ENCODE measurements at places on chromosomes 6 and 20.

DNA sequence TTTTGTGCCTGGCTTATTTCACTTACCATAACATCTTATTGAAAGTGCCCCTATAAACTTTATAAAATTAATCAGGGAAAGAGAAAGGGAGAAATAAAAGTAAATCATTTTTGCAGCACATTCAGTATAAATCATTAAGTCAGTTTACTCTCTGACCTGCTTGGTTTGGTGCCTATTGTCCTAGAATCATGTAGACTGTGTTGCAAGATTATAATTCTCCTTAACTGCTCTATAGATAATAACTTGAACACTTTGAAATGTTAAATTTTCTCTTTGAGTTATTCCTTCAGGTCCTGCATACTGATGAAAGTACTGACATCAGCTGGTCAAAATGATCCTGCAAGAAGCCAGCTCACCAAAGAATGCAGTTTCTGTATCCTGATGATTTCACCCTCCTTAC is 969.6 kb upstream of the GJE1 start:
- DNase-seq, result no peak

- no peak for DNase-seq
Measured at GRCh38 chr20:58251348-58251978, 23.0 kb upstream of the ANKRD60 start.

DNA sequence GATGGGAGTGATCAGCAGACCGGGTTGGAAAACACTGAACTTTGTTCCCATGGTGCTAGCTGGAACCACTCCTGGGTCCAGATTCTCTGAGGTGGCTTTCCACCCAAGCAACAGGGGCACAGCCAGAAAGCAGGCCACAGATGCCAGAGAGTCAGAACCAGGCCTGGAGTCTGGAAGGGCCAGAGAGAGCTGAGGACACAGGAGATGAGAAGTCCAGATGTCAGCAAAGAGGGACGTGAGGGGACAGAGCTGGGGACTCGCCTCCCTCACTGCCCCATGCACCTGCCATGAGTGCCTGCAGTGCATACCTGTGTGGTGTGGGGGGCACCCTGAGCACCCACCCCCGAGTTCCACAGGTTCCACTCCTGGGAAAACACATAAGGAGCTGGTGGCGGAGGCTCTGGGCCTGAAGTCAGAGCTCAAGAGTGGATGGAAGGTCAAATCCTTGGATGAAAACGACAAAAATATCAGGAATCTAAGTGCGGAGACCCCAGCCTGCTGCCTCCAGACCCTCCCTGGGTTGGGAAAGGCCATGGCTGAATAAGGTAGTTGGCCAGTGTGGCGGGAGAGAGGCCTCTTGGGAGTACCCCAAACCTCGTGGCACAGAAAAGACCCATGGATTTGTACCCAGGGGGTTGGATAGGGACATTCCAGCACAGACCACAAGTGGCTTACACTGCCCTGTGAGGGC is 224.2 kb downstream of the SYNDIG1 start:
- DNase-seq, result no peak

DNA sequence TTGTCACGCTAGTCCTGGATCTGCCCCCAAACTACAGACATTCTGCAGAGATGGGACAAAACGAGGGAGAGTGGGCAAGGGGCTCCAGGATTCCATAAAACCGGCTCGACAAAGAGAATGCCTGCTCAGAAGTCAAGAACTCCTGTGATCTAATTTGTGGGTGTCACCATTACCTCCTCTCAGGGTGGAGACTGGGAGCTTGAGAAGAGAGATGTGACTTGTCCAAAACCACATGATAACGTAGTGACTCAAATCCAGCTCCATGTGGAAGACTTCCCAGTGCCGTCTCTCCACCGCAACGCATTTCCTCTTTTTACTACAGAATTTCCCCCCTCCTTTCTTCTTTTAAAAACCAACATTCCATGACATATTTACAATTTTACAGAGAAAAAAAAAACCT is 44.3 kb downstream of the TRERF1 start:
- DNase-seq, result no peak

GRCh38 chr6:144722154-144722737 is 437.1 kb downstream of the UTRN start:
- DNase-seq, result no peak

DNA sequence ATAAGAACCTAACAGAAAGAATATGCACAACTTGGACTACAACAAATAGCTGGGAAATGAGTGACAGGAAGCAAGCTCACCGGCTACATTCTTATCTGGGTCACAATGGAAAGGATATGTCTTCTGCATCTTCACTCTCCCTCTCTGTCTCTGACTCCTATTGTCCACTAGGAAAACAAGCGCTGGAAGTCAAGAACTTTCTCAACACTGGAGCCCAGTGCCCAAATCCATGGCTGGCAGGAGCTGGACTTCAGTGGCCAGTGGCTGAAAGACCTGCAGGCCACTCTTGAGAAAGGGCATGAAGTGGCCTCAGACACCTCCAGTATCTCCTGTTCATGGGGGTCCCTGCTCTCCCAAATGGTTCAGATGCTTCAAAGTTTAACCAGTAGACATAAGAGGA is 62.0 kb downstream of the FAM50B start:
- no peak for DNase-seq

- DNase-seq, result no peak
Measured at GRCh38 chr6:130760006-130760405, 67.2 kb upstream of the SMLR1 start.

- no peak for DNase-seq
Measured at GRCh38 chr6:157558049-157558448, 177.1 kb downstream of the ZDHHC14 start.

DNA sequence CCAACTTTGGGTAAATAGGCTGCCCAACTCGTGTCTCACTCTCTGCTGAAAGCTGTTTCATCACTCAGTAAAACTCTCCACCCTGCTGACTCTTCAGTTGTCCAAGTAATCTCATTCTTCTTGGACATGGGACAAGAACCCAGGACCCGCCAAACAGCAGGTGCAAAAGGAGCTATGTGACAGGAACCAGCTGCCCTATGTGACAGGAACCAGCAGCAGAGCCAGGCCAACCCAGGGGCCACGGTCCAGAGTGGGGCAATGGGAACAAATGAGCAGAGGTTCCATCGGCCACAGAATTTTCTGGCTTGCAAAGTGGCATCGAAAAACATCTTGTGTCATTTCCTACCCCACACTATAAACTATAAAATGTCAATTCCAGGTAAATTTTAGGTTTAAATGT is 56.5 kb downstream of the MOXD1 start:
- DNase-seq, result no peak

GRCh38 chr6:53484476-53485280 is 60.2 kb downstream of the GCLC start:
- peak; percentile 6 for DNase-seq
